Smooth muscle cell of bladder (primary cell): ENCODE measurements at places on chromosomes 5 and 9. TPM values are rescaled to one million over a fixed set of nuclear protein-coding genes. Genes with fewer than 3 reads are reported as not detected.

The TMEM174 gene
- total RNA-seq: not detected in 2 replicates

The CYSRT1 gene
- 0.18 and 0.57 TPM in 2 replicates for total RNA-seq

The FOXB2 gene
- not detected in 2 replicates for total RNA-seq

The C5orf52 gene
- not detected in 2 replicates for total RNA-seq
